ENCODE measurements at places on chromosomes 7 and 10. TPM values are rescaled to one million over a fixed set of nuclear protein-coding genes. Genes with fewer than 3 reads are reported as not detected.

The VGF gene
- 0.09 TPM for polyA plus RNA-seq

- no peak for DNase-seq
Observed at GRCh38 chr7:43460733-43461348, 122.1 kb upstream of the STK17A start.

GRCh38 chr7:131554880-131555516 is 1.4 kb downstream of the PODXL start:
- no peak for DNase-seq

The MTERF1 gene
- 29.2 TPM for polyA plus RNA-seq

DNA sequence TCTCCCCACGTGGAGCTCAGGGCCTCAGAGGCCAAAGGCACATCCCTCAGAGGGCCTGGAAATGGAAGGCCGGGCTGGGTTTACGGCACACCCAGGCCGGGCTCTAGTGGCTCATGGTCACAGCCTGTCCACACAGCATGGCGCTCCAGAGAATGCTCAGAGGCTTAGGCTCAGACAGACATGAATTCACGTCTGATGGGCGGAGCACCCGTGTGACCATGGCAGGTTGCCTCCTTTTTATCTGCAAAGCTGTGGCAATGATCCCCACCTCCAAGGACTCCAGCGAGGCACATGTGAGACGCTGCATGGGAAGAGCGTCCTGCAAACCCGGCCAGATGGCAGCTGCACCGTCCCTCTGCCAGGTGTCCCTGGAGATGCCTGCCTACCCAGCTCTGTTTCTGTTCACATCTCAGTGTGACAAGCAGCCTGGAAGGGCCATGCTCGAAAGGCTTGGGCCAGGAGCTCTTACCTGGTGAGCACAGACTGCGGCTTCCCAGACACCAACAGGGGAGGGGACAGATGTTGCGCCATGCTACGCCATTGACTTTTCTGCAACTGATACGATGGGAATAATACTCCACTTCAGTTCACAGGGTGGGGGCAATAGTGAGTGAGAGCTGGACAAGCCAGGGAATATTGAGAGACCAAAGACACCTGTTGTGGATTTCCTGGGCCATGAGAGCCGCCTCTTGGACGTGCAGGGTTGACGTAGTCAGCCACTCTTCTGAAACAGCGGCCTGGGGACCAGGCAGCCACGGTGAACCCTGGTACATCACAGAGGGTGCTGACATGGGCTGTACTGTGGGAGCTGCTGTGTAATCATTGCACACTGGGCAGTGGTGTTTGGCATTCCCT is 34.4 kb upstream of the FAM20C start:
- no peak for DNase-seq

DNA sequence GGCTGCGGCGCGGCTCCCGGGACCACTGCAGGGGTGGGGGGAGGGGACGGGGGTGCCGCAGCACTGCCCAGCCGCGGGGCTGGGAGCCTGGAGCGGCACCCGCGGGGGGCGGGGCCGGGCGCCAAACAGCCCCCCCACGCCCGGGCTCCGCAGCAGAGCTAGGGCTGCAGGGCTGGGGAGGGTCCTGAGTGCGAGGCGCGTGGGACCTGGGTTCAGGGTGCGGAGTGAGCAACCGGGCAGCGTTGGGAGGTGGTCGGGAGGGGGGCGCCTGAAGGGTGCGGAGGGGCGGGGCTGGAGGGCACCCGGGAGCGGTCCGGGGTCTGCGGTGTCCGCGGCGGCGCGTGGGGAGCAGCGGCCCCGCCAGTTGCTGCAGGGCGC is 528 bp downstream of the CAMK2G start:
- DNase-seq: no peak

- no peak for DNase-seq
Observed at GRCh38 chr10:42979181-42979580, 97.7 kb upstream of the RET start.

GRCh38 chr7:131225619-131226513 is 101.8 kb upstream of the MKLN1 start:
- no peak for DNase-seq

The BAG3 gene
- polyA plus RNA-seq: 12.3 TPM

The FAM237B gene
- not detected for polyA plus RNA-seq

- no peak for DNase-seq
Observed at GRCh38 chr7:129163875-129164544, 19.5 kb downstream of the TSPAN33 start.

DNA sequence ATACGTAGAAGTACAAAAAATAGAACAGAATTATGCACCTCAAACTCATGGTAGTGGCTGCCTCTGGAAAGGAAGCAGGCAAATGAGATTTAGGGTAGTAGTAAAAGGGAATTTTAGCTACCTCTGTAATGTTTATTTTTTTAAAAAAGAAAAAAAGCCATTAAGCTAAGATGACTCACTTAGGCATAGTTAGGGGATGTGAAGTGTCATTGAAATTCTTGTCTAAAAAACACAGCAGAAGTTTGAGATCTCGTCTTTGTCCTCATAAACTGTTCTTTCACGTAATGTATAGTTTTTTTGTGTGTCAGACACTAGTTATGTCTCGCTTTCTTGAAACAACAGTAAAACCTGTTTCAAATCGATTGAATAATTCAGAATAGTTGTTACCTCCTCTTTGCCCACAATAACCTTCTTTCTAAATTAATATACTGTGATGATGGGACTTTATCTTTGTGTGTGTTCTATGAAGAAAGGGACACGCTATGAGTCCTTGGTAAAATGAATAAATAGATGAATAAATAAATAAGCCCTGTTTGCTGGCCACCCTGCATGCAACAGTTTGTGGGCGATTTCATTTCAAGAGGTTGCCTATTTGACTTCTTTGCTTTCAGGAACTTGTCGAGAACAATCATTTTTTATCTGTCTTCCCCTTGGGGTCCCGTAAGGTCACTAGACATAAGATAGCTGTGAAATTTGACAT is 14.5 kb upstream of the FBXW4 start:
- no peak for DNase-seq

- DNase-seq: no peak
Observed at GRCh38 chr10:67011981-67012380, 86.1 kb downstream of the LRRTM3 start.

- no peak for DNase-seq
Observed at GRCh38 chr7:28596245-28596935, 184.1 kb downstream of the CREB5 start.

GRCh38 chr7:2637505-2638223 is 5.9 kb downstream of the TTYH3 start:
- DNase-seq: peak; percentile 30

The CUZD1 gene
- 0.67 TPM for polyA plus RNA-seq

The GATA3 gene
- 0.93 TPM for polyA plus RNA-seq

The SSBP1 gene
- 638 TPM for polyA plus RNA-seq

The SERPINE1 gene
- polyA plus RNA-seq: 0.83 TPM

The ENKUR gene
- polyA plus RNA-seq: 0.16 TPM

- no peak for DNase-seq
Observed at GRCh38 chr7:144132262-144132661, 9.3 kb downstream of the OR2A14 start.

DNA sequence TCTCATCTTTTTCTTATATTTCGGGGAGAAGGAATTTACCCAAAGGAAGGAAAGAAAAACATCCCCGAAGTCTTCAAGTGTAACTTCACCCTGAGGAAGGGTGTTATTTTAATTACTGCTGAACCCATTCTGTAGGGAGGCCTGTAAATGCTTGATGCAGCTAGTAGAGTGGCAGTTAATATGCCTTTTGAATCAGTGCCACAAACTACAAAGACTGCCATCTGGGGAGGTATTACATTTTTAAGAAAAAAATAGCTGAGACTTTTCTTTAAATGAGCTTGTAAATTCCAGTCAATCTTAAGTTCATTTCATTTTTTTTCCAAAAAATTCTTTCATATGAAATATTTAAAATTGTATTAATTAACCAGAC is 233.1 kb upstream of the FERD3L start:
- DNase-seq: no peak

GRCh38 chr10:22481687-22482539 is 136.6 kb downstream of the SPAG6 start:
- DNase-seq: no peak

Data from GM12878 (cell line).